GM03348 (cell line): ENCODE measurements at places on chromosomes 4 and X.

GRCh38 chr4:73844345-73844744 is 7.9 kb downstream of the CXCL6 start:
- peak; percentile 43 for DNase-seq

DNA sequence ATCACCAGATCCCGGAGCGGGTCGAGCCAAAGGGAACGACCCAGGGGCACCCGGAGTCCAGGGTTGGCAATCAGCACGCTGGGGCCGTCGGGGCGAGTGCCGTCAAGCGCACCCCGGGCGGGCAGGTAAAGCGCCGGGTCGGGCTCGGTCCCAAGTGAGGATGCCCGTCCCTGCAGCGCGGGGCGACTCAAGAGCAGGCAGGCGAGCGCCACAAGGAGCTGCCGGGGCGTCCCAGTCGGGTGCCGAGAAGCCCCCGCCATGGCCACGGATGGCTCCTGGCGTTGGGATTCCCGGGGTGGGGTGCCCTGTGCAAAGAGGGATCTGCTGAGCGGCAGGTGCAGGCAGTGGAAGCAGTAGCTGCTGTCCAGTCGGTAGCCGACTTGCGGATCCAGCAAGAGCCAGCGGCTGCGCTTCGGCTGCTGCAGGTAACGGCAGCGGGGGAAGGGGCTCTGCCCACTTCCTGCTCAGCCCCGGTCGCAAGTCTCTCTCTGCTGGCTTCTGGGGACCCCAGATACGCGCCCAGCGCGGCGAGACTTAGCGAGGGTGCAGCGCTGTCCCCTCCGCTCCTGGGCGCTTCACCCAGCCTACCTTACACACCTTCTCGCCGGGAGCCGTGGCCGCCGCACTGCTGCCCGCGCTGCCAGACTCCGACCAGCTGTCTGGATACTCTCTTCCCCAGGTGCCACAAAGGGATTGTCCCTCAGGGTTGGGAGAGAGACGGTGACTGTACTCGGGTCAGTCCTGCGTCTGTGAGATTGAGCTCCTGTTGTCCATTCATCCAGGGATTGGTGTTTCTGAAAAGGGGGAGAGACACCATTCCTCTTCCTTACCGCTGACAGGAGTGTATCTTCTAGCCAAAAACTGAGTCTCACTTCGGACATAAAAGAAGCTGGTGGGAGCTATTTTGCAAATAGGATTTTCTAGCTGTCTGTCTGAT is at the start of gene FREM3:
FREM3 (minus strand) TSS at position 260 of the 937 bp plus-strand sequence; CDS start at position 260, 0 bp downstream.
- peak; percentile 12 for DNase-seq

GRCh38 chrX:71846429-71846828 is 64.2 kb upstream of the NHSL2 start:
- DNase-seq: no peak

- no peak for DNase-seq
Observed at GRCh38 chr4:145520172-145520571, 38.5 kb downstream of the SMAD1 start.

DNA sequence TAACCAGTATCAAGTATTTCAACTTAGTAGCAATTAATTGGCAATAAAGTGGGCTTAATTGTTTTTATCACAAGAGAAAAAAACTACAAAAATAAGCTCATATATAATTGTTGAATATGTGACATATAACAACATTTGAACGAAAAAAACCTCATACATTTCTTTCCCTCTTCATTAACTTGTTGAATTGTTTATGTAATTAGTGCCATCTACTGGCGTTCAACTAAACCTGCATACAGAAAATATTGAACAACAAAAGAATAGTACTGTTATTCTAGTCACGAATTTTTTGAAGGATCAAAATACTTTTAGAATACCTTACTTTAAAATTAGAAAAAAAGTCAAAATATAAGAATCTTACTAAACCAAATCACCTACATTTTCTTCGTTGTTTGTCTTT is 586.5 kb upstream of the FTHL17 start:
- DNase-seq: peak; percentile 9

- DNase-seq: peak; percentile 23
Observed at GRCh38 chrX:17039826-17040225, 93.4 kb downstream of the REPS2 start.

- peak; percentile 51 for DNase-seq
Observed at GRCh38 chr4:188714501-188714900, 575.3 kb downstream of the TRIML1 start.

GRCh38 chr4:174946246-174946645 is 28.1 kb downstream of the ADAM29 start:
- no peak for DNase-seq

DNA sequence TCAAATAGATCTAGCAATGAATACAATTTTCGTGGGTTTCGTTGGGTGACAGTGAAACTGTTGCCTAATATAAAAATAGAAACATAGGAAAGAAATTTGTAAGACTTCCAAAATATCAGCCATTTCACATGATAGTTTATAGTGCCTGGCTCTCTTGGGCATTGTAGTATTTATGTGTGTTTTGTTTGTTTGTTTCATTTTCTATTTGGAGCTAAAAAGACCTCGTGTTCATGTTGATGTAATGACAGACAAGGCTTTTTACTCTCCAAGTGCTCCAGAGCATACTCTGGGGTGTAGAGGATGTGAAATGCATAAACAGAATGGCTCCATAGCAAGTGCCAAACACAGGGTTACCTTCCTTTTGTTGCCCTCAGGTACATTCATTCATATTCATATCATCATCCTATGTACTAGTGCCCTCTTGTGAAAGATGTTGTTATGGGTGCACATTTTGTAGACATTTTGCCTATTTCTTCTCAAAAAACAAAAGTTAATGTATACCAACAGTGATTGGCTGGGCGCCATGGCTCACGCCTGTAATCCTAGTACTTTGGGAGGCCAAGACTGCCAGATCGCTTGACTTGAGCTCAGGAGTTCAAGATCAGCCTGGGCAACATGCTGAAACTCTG is 100.7 kb upstream of the AMOT start:
- peak; percentile 6 for DNase-seq

- no peak for DNase-seq
Observed at GRCh38 chrX:12282991-12283390, 144.7 kb downstream of the FRMPD4 start.

DNA sequence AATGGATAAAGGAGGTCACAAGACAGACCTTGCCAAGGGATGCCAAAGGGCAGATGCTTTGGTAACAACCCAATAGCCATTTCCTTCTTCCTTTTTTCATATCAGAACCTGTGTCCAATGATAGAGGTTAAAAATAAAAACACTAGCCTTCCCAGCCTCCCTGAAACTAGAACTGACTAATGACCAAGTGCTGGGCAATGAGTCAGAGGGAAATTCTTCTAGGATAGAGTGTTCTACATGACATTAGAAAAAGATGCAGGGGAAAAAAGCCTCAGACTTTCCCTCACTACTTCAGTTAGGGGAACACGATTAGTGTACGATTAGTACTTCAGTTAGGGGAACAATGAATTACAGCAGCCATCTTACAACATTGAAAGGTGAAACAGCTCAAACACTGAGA is 29.3 kb upstream of the FAM47C start:
- DNase-seq: no peak

DNA sequence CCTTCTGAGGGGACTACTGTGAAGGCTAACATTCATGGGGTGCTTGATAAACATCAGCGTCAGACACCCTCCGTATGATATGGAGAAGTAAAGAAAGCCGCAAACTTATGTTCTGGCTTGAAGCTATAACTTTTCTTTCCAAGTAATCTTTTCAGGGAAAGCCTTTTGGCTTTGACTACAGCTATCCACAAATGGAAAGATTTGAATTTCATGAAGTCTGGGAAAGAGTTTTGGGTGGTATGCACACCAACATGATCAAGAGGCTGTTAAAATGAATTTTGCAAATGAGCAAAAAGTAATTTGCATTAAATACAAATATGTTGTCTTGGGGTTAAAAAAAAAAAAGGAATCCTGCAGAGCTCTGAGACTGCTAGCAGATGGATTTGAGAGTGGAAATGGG is 114.8 kb upstream of the LIMCH1 start:
- DNase-seq: no peak

- DNase-seq: no peak
Observed at GRCh38 chr4:104129243-104129642, 365.5 kb downstream of the CXXC4 start.

GRCh38 chrX:11209798-11210414 is 83.3 kb upstream of the AMELX start:
- DNase-seq: no peak

GRCh38 chrX:1361275-1361674 is 24.7 kb downstream of the IL3RA start:
- no peak for DNase-seq

DNA sequence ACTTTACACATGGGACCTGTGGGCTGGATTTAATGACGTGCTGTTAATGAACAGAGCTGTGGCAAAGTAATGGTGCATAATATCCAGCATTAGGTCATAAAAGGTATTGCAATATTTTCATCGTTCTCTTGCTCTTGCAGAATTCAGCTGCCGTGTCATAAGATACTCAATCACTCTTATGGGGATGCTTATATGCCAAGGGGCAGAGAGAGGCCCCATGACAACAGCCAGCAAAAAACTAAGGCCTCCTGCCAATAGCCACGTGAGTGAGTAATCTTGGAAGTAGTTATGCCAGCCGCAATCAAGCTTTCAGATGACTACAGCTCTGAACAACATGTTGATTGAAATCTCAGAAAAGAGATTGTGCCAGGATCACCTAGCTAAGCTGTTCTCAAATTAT is 616.9 kb downstream of the FSTL5 start:
- no peak for DNase-seq

GRCh38 chrX:129678614-129679195 is 23.9 kb upstream of the APLN start:
- DNase-seq: peak; percentile 27

DNA sequence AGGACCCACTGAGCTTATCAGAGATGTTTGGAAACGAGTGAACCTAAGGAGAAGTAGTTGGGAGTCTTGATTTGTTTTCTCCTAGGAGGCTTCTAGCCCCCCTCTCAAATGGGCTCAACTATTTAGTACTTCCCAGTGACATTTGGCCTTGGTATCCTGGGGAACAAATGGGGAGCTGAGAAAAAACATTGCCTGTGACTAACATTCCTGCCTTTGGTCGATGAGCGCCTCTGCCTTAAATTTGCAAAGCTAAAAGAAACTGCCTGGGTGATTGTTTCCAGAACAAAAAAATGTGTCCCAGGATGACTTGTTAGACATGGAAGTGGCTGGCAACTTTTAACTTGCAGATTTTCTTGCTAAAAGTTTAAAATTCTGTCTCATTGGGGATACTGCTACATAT is 58.8 kb upstream of the IGFBP7 start:
- DNase-seq: no peak

- DNase-seq: peak; percentile 2
Observed at GRCh38 chrX:18422886-18423285, 2.5 kb upstream of the CDKL5 start.

GRCh38 chr4:7698584-7698983 is 241.1 kb downstream of the AFAP1 start:
- DNase-seq: peak; percentile 80

DNA sequence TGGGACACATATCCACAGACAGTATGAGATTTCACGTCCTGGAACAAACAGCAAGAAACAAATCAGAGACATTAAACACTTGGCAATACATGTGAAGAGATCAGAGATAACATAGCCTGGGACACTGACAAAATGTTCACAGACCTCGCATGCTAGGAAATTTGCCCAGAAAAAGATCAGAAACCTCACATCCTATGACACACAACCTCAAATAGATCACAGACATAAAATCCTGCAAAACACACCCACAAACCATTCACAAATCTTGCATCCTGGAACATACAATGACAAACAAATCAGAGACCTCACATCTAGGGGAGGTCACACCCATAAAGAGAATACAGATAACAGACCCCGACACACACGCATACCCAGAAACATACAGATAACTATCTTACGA is 18.0 kb downstream of the SUV39H1 start:
- DNase-seq: no peak

DNA sequence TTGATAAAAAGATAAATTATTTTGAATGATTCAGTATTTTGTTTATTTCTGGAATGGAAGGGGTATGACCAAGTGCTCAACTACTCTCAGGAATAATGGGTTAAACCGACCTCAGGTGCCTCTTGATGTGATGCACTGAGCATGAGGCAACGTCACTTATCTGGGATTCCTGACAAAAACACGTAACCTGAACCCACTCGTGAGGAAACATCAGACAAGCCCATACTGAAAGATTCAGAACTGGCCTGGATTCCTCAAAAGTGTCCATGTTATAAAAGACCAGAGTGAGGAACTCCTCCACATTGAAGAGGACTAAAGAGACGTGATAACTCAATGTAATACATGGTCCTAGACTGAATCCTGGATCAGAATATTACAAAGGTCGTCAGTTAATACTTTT is 144.0 kb downstream of the FNIP2 start:
- DNase-seq: no peak

GRCh38 chrX:19863212-19863856 is 24.1 kb downstream of the SH3KBP1 start:
- DNase-seq: no peak

DNA sequence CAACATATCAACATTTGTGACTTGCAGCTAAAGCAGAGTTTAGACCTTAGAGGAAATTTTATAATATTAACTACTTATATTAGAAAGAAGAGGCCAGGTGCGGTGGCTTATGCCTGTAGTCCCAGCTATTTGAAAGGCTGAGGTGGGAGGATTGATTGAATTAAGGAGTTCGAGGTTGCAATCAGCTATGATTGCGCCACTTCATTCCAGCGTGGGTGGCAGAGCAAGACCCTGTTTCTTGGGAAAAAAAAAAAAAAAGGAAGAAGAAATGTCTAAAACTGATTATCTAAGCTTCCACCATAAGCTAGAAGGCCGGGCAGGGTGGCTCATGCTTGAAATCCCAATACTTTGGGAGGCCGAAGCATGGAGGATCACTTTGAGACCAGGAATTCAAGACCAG is 42.0 kb upstream of the USP9X start:
- no peak for DNase-seq

DNA sequence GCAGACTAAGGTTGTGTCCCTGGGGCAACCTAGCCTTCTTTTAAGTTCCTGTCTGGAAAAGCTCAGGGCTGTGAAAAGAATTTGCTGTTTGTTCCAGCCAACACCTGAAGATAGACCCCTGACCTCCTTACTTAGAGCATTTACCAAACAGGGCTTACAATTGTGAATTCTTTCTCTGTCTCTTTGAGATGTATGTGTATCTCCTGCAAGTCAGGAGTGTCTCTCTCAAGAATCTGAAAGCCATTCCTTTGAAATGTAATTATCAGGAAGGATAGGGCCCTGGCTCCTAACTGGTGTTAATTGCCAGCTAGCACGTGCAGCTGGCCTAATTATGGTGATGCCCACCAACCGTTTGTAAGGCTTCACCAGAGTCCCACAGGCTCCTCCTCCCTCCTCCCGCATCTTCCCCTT is 18.2 kb downstream of the CCNG2 start:
- DNase-seq: no peak

GRCh38 chr4:173517781-173518424 is 12.1 kb downstream of the HAND2 start:
- DNase-seq: no peak
